ENCODE measurements at places on chromosomes 7 and 10. TPM values are rescaled to one million over a fixed set of nuclear protein-coding genes. Genes with fewer than 3 reads are reported as not detected.

Gene OR2A42
- not detected for total RNA-seq

Gene PRTFDC1
- total RNA-seq = 22.9 TPM

DNA sequence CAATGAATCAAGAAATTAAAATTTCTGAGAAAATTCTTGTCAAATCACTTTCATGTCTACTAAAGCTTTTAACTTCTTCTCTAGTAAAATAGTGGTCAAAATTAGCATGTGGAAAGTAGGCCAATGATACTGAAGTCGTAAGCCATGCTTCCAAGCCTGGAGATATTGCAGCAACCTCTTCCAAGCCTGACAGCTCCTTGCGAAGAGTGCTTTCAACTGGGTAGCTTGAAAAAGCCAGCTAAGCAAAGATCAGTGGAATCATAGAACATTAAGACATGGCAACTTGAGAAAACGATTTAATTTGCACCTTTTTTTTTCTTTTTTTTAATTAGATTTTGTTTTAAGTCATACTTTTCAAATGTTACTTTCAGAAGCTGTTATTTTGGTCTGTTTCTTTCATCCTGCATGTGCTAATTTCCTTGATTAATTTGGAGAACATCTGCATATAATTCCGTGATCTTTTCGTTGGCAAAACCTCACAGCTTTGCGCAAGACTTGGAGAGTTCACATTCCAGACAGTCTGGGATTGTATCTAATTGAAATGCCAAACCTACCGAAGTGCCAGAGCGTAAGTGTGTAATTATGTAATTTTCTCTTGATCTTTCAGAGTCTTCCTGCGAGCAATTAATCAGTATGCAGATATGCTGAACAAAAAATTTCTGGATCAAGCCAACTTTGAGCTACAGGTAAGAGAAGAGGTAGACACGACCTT lies 142.2 kb upstream of the INSYN2A start:
- H3K27me3 ChIP-seq = no peaks in the 10 kb centered on the region
- peaks cover 5% of the 10 kb centered on the region for H3K36me3 ChIP-seq
- no peak for DNase-seq

DNA sequence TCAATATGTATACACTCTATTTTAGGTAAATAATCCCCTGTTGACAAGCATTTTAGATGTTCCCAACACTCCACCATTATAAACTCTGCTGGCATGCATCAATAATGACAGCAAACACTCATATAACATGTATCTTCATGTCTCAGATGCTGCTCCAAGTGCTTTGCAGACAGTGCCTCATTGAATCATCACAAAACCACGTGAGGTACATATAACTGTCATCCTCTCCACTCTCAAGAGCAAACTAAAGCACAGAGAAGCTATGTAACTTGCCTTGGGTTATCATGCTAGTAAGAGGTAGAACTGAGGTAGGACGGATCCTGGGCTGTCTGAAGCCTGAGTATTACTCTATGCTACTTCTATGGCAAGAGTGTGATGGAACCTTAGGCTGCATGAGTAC lies 72.5 kb upstream of the GSDME start:
- no peak for DNase-seq
- H3K4me1 ChIP-seq = peaks cover 35% of the 10 kb centered on the region
- H3K27ac ChIP-seq = no peak overlapping the region
- H3K4me3 ChIP-seq = no peak overlapping the region

DNA sequence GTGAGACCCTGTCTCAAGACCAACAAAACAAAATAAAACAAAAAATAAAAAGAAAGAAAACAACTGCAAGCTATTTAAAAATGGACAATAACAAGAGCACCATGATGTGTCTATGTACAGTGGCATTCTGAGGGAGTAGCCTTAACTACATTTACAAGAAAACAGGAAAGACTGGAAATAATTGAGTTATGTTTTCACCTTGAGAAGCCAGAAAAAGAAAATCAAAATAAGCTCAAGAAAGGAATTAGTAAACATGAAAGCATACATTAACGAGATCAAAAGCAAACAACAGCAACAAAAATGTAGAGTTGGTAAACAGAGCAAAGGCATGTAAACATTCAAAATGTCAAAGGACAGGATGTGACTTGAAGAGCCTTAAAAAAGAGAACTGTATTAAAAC lies 36.7 kb downstream of the TEX36 start:
- H3K27ac ChIP-seq = no peak overlapping the region
- no peak overlapping the region for H3K4me3 ChIP-seq
- peaks cover 20% of the 10 kb centered on the region for H3K27me3 ChIP-seq
- H3K4me1 ChIP-seq = no peaks in the 10 kb centered on the region

GRCh38 chr7:10739401-10739800 lies 234.3 kb upstream of the PHF14 start:
- DNase-seq = no peak
- H3K4me3 ChIP-seq = no peak overlapping the region
- no peaks in the 10 kb centered on the region for H3K27me3 ChIP-seq
- H3K4me1 ChIP-seq = no peaks in the 10 kb centered on the region
- H3K36me3 ChIP-seq = no peaks in the 10 kb centered on the region
- H3K27ac ChIP-seq = no peak overlapping the region
